Fibroblast of the aortic adventitia (primary cell): ENCODE measurements at places on chromosomes 12 and 14.

GRCh38 chr12:91773749-91774429 is 371.8 kb downstream of the BTG1 start:
- DNase-seq, result peak; percentile 15

DNA sequence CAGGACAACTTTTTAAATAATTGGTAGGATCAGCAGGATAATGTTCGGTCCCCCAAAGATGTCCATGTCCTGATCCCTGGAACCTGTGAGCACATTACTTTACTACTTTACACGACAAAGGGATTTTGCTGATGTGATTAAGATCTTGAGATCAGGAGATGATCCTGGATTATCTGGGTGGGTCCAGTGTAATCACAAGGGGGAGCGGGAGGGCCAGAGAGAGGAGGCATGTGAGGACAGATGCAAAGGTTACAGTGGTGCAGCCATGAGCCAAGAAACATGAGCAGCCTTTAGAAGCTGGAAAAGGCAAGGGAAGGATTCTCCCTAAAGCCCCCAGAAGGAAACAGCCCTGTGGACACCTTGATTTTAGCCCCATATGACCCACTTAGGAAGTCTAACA is 33.1 kb downstream of the KCNK10 start:
- DNase-seq, result no peak

GRCh38 chr12:20657496-20657895 is 37.6 kb upstream of the SLCO1C1 start:
- DNase-seq, result no peak

DNA sequence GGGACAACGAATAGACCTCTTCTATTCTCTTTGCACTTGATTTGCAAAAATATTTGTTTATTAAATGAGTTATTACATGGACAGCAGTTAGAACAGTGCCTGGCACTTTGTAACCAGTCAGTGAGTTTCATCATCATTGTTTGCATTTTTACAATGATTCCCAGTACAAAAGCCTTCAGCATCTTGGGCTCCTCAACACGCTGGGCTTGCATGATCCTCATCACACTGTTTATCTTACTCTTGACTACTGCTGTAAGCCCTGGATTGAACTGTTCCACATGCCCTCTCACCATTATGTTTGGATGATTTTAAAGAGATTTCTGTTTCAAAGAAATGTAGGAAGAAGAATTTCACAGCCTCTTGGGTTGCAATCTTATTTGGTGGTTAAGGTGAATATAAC is 204.3 kb downstream of the PELI2 start:
- DNase-seq, result no peak

DNA sequence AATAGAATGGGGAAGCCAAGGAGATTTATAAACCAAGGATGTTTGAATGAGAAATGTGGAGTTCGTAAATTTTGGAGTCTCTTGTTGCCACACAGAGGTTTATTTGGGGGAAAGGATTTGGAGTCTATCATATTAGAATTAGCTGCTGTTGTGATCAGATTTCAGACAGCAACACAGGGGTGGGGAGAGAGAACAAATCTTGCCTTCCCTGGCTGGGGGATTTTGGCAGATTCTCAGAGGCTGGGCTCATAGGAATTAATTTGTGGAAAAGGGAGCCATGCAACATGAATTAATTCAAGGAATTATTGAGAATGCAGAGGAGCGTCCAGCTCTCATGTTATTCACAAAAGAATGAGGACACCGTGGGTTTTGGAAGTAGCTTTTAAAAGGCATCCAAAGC is 73.9 kb upstream of the PRMT8 start:
- no peak for DNase-seq

GRCh38 chr14:67940486-67941455 is 121.2 kb downstream of the RAD51B start:
- peak; percentile 99 for DNase-seq
